ENCODE measurements at places on chromosomes 5 and 9. TPM values are rescaled to one million over a fixed set of nuclear protein-coding genes. Genes with fewer than 3 reads are reported as not detected.
A peak's percentile ranks its signal among the peaks of the same experiment; 100 is the strongest.

- peak; percentile 69 for DNase-seq
These were observed 103.4 kb upstream of the GNA14 start for GRCh38 chr9:77751341-77752091.

DNA sequence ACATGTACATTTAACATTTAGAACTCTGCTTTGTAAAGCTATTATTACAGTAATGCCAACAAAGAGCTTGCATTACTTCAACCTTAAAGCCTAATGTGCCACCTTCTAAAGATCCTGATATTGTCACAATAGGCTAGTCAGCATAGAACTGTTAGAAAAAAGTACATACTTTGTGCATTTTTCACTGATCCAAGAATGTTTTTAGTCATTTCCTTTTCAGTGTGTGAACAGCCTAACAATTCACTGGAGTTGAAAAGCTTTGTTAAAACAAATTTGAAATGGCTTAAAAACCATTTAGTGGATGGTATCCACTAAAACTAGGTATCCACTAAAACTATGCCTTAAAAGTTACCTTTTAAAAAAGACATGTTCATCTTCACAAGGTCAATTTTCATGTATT is 4.5 kb downstream of the RPS6 start:
- no peak for DNase-seq

Gene PRLR
- total RNA-seq = 0.34 TPM

- DNase-seq = no peak
These were observed 7.2 kb downstream of the FREM1 start for GRCh38 chr9:14903040-14903439.

Gene HMMR
- 71.2 TPM for total RNA-seq

GRCh38 chr9:86987900-86988299 is 40.6 kb upstream of the GAS1 start:
- no peak for DNase-seq

- DNase-seq = no peak
These were observed 162.8 kb downstream of the PIK3R1 start for GRCh38 chr5:68378204-68378820.

DNA sequence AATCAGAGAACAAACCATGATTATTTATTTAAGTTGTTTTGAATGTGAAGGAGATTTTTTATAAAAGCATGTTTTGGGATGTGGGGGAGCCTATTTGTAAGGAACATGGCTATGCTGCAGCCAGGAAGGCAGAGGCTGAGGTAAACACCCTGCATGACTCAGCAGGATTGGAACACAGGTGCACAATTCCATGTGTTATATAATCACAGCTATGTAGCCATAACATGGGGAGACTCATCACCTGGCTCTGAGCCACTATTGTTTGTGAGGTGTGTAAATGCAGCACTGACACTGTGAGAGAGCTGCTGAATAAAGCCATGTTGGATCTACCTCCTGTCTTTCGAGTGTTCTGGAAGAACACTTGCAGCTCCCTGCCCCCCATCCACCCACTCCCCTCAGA is 1009.8 kb downstream of the DNAH5 start:
- DNase-seq = peak; percentile 76

DNA sequence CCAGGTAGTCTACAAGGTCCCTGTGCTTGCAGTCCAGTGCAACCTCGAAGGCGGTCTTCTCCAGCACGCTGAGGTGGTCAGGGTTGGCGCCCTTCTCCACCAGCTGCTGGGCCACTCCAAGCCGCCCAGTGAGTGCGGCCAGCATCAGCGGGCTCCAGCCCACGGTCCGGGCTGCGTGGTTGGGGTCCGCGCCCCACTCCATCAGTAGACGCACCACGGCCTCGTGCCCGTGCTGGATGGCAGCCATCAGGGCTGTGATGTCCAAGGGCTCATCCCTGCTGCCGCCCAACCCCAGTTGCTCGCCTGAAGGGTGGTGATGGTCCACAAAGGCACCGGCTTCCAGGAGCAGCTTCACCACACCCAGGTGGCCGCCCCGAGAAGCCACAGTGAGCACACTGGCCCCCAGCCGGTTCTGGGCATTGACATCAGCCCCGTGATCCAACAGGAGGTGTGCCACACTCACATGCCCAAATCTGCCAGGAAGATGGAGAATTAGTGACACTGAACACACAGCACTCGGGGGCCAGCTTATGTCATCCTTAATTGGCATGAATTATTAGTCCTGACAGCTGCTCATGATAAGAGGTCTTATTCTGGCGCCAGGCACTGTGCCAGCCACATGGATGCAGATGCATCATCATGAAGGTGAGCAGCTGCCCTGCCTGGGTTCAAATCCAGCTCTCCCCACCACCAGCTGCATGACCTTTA is 6.1 kb downstream of the ANKS6 start:
- DNase-seq = no peak

DNA sequence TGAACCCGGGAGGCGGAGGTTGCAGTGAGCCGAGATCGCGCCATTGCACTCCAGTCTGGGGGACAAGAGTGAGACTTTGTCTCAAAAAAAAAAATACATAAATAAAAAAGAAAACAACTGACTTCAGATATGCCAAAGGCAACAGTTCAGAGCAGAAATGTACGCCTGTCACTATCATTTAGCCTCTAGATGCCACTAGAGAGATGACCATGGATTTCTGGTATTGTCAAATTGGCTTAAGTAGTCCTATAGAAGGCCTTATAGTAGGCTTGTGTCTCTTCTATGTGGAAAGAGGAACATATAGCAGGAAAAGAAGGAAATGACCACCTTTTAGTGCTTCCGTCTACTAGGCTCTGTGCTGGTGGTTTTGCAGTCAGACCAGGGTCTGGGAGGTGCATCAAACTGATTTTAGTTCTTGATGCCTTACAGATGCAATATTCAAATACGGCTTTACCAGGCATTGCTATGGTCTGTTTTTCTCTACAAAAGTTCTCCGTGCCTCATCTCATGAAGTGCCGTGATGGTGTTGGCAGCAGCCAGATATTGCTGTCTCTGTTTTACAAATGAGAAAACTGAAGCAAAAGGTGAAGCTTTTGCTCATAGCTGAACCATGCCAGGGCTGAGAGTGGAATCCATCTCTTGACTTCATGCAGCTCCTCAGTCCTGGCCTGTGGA is 17.2 kb downstream of the AGXT2 start:
- no peak for DNase-seq
